H7 (cell line): ENCODE measurements at places on chromosomes 12 and 14.

DNA sequence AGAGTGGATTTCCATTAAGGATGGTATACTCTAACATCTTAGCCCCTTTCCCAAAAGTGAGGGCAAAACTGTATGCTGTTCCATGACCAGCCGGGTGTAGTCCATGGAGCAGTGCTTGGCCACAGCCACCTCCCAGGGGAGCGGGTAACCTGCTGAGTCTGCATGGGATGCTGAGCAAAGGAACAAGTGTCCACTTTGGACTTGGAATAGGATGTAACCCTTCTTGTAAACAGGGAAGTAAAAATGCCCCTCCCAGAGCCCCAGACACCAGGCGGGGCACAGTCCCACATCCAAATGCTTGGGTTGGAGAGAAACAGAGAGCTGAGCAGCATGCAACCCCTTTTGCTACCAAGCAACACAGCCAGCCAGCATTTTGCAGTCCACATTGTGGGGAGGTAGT, 65.6 kb downstream of the ACTN1 start:
- DNase-seq = no peak

DNA sequence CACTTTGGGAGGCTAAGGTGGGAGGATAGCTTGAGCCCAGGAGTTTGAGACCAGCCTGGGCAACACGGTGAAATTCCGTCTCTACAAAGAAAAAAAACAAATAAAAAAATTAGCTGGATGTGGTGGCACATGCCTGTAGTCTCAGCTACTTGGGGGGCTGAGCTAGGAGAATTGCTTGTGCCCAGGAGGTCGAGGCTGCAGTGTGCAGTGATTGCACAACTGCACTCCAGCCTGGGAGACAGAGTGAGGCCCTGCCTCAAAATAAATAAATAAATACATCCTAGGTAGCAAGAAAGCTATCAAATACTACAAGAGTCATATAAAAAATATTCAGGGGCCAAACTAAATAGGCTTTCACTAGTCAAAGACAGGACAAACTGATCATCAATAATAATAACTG, 6.2 kb downstream of the KLHL28 start:
- DNase-seq = no peak

GRCh38 chr14:99043267-99043615, 228.8 kb downstream of the BCL11B start:
- no peak for DNase-seq

GRCh38 chr14:79740066-79740601, 471.2 kb downstream of the DIO2 start:
- no peak for DNase-seq

DNA sequence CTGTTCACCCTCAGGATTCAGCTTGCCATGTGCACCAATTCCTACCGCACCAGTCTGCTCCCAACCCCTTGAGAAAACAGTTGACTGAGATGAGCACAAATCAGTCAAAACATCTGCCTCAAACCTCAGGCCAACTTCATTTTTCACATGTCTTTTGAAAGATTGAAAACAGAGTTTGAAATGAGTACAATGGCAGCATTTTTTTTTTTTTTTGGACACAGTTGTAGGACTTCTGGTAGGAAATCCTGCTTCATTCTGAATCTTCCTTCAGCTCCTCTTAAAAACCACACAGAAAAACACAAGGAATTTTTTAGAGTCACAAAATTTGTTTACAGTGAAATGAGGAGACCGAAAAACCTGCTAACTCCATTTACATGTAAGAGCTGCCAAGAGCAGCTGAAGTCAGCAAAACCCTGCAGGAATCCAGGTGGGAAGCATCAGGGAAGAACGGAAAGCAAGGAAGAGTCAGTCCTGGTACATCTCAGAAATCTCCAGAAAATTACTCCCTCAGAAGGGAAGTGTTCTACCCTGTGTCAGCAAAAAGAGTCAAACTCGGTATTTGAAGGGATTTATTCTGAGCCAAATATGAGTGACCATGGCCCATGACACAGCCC, 100.3 kb upstream of the TMTC1 start:
- no peak for DNase-seq

DNA sequence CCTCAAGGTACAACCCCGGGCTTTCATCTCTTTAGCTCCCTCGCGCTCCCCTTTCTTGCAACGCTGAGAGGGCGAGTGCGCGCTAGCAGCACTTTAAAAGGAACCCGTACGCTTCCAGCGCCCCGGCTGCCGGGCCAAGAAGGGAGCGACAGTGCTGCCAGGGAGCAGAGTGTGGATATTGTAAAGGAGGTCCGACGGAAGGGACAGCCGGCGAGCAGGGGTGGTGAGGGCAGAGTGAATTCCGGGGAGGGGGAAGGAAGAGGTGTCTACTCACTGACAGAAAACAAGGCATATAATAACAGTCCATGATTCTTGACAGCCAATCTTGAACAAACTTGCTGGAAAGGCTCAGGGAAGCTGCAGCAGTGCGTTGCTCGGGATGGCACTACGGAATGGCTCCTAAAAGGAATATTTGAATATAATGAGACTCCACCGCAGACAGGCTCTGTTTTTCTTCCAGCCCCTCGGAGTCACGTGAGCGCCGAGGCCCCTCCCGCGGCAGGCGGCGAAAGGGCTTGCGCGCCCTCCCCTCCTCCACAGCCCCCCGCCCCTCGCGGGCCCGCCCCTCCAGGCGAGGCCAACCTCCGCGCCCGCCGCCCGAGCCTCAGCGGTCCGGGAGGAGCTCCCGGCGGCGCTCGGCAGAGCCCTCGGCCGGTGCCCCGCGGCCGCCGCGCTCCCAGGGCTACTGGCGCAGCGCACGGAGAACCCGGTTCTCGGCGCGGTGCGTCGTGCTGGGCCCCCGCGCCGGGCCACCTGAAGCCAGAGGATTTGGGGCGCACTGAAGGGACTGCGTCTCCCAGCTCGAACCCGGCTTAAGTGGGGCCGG, 3.4 kb downstream of the BMP4 start:
- peak; percentile 95 for DNase-seq

DNA sequence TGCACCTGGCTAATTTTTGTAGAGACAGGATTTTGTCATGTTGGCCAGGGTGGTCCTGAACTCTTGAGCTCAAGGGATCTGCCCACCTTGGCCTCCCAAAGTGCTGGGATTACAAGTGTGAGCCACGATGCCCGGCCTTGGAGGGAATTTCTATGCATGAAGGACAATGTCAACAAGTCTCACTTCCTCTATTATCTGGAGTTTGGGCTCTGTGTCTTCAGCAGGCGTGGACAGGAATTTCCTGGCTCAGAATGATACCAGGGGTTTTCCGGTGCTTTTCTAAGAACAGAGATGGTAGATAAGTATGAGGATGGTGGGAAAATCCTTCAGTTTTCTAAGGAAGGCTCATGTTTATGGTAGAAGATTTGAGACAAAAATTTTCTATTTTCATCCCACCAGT, 75.0 kb upstream of the CCDC60 start:
- no peak for DNase-seq

DNA sequence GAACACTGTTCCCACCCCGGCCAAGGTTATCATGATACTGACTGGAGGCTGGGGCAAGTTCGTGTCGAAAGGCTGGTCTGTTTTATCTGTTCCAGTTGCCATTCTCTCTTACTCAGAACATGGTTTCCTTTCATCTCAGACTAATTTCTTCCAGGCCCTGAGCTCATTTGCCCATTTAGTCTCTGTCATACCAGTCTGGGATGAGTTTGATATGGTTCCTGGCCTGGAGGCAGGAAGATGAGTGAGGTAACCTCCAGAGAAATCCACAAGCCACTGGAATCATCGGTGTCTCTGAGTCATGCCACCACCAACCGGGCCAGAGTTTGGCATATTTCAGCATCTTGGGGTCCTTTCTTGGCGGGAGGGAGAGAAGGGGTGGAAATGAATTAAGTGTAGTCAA, 114.7 kb downstream of the NTF3 start:
- no peak for DNase-seq

GRCh38 chr12:93198086-93198485, 179.6 kb upstream of the NUDT4 start:
- DNase-seq = no peak

DNA sequence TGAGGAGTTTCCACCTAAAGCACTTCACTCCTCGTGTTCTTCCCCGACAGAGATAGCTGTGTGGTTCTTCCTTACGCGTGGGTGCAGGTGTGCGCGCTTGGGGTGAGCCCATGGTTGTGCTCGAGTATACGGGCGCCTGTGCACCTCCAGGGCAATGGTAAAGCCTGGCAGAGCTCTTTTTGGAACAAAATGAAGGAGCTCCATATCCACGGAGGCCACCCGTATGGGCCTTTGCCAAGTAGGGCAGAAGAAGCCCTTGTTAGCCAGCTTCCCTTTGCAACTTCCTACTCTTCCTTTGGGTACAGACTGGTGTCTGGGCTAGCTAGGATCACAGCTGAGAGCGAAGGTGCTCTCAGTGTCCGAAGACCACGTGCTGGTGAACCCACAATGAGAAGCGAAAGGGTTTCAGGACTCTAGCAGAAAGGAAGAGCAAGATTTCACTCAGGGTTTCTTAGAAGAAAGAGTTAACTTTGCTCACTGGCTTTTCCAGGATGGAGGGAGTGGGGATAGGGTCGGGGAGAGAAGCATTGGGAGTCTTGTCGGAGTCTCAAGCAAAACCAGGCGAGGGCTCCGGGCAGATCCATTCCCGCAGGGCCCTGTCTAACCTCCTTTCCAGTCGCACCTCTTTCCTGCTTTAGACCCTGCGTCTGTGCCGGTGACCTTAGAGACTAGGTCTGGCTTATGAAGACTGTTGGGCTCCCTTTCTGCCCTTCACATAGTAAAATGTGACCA, 960 bp upstream of the LRFN5 start:
- DNase-seq = peak; percentile 80

GRCh38 chr14:67571275-67571990, 28.6 kb downstream of the PIGH start:
- peak; percentile 87 for DNase-seq

DNA sequence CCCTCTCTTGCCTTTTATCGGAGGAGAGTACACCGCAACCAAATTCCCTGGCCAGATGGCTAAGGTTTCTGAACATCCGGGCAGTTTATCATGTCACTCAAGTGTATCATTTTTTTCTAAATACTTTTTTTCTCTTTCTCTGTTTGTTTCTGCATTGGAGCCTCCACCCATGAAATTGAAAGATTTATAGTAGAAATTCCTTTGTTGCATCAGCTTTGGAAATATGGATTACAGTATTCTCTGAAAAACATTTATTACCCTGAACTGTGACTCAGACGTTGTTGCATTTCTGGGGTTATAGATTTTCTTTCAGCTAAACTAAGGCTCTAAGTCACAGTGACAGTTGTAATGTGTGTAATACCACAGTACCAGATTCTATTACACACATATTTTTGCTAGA, 187.0 kb downstream of the SPTSSA start:
- no peak for DNase-seq

DNA sequence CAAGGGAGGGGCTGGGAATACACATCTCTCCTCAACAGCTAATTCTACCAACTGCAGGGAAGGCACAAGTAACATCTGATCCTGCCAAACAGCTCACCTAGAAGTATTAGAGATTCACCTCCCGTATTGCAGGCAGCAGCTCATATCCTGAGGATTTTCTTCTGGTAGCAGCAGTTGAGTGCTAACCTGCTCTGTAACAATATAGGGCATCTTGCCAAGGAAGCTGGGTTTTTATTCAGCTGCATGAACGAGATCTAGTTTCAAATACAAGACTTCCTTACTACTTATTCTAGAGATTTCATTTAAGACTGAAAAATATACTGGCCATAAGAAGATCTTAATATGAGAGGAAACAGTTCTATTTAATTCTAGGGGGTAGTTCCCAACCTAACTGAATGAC, 261.4 kb upstream of the USP15 start:
- no peak for DNase-seq

GRCh38 chr12:77606348-77606747, 224.3 kb upstream of the NAV3 start:
- DNase-seq = no peak

DNA sequence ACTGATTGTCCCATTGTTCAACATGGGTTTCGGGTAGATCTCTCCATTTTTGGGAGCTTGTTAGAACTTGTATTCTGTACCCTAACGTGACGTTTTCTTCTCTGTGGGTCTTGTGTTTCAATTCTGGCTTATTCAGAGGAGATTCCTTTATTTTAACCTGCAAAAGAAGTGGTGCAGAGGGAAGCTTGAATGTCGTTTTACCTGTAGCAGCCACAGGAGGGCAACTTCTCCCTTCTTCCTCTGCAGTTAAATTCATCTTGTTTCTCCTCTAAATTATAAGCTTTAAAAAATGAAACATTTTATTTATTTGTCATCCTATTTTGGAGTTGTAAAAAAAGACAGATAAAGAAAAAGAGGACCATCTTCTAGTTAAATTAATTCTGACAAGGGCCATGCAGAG, 13.7 kb upstream of the CLEC4D start:
- no peak for DNase-seq

- no peak for DNase-seq
Observed at GRCh38 chr12:130488358-130488710, 150.6 kb downstream of the PIWIL1 start.

GRCh38 chr12:78712834-78713481, 151.6 kb upstream of the SYT1 start:
- DNase-seq = peak; percentile 24

DNA sequence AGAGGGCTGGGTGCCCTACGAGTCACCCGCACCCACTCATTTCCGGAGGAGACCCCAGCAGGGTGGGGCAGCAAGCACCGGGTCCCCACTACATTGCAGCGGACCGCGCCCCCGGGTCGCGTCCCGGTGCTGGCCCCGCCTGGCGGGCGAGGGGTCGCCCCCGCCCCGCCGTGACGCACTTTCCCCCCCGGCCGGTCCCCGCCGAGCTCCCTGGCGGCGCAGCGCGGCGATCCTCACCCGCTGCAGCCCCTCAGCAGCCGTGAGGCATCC, 106.1 kb downstream of the PRICKLE1 start:
- DNase-seq = peak; percentile 73

DNA sequence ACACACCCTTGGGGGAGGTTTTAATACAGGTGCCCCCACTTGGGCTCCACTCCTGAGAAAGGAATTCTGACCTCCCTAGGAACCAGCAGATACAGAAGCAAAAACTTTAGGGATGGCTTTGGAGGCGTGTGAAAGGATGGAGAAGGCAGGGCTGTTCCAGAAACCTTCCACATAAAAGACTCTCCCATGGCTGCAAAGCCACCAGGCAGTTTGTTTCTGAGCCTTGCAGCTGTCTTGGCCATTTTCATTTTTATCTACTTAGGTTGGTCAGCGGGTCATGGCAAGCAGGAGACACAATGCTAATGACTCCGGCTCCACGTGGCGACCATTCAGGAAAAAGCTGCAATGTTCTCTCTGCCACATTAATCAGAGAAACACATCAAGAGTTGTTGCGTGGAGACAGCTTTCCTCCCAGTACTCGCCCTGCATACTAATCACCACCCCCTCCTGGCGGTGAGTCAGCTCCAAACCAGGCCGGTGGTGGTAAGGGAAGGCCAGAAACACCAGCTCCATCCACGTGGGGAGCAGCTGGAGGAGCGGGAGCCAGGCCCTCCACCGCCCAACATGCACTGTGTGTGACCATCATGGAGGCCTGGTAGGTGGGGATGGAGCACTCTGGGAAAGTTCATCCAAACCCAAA, 30.9 kb upstream of the IRF2BPL start:
- peak; percentile 86 for DNase-seq

DNA sequence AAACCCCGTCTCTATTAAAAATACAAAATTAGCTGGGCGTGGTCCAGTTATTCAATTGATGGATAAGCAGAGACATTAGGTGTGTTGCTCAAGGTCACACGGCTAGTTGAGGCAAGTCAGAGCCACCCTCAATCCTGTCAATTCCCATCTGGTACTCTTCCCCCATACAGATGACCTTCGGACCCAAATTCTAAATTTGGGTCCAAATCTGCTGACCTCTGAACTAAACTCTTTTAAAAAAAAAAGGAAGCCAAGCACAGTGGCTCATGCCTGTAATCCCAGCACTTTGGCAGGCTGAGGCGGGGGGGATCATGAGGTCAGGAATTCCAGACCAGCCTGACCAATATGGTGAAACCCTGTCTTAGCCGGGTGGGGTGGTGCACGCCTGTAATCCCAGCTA, 23.9 kb downstream of the GCN1 start:
- no peak for DNase-seq
